ENCODE measurements at places on chromosomes 6 and 20. TPM values are rescaled to one million over a fixed set of nuclear protein-coding genes. Genes with fewer than 3 reads are reported as not detected.

DNA sequence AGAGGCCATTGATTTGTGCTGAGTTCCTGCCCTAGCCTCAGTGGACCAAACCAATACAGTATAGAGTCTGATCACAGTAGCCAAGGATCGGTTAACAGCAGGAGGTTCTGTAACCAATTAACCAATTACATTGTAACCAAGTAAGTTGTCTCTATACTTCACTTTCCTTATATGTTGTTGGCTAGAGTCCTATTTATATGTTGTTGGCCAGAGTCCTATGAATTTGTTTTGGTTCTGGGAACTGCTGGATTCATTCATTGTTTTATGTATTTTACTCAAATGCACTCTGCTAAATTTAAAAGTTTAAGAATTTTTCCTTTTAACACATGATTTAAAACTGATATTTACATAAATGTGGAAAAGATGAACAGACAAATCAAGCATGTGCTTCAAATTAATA, 597.4 kb upstream of the HS3ST5 start:
- no peak for DNase-seq

DNA sequence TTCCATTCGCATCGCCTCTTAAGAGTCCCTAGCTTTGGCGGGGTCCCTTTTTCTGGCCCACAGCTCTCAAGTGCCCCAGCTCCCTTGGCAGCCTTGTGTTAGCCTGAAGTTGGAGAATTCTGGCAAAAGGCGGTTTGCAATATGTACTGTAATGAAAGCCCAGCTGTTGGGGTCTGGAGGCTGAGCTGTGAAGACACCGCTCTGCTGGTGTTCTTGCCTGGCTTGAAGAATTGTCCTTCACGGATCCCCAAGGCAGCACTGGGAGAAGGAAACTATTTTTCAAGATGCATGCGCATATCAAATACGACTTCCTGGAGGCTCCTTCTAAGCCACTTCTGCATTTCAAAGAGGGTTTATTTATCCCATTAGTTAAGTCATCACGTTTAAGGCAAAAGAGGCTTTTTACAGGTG, 21.4 kb upstream of the CITED2 start:
- no peak for DNase-seq

GRCh38 chr6:119444642-119445557, 95.3 kb upstream of the MAN1A1 start:
- DNase-seq, result no peak

DNA sequence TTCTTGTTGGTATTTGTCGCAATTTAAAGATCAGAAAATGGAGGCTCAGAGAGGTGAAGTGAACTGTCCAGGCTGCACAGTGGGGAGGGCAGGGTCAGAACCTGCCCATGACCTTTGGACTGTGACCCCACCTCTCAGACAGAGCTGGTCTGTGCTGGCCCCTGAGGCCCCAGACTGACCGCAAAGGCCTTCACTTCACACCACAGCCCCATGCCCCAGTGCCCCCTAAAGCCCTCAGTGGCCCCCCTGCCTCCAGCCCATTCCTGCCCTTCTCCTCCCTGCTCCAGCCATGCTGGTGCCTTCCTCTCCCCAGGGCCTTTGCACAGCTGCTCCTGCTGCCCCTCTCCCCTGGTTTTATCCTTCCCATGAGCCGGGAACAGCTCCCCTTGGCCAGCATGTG, 9.4 kb upstream of the RBBP8NL start:
- DNase-seq, result no peak

DNA sequence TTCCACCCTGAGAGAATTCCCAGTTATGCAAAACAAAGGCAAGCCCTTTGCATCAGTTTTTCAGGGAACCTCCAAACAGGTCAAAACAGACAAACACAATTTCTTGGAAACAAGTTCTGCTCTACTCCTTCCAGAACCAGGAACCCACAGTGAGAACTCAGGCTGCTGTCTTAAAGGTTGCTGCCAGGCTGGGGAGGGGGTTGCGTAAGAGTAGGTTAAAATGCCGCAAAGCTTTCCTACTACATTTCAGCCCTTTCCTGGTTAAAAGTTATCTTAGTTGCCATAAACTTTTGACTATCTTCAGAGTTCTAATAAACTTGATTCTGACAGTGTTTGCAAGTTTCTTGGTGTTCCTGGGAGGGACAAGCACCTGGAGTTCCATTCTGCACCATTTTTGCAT, 33.8 kb downstream of the KPNA5 start:
- DNase-seq, result no peak

DNA sequence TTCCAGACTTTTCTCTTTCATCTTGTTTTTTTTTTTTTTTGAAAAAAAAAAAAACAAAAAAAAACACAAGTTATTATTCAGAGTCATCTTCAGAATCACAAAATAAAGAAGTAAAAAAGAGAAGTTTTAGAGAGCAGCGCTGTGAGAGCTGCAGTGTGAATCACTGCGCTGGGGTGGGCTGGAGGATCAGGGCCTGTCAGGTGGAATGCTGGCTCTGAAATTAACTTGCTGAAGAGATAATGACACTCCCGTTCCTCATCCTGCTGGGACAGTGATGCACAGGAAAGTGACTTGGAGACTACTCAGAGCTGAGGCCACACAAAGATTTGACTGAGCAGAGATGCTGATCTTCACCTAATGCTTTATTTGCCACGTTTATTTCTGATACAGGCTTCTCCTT, 42.7 kb upstream of the CLDN20 start:
- no peak for DNase-seq

DNA sequence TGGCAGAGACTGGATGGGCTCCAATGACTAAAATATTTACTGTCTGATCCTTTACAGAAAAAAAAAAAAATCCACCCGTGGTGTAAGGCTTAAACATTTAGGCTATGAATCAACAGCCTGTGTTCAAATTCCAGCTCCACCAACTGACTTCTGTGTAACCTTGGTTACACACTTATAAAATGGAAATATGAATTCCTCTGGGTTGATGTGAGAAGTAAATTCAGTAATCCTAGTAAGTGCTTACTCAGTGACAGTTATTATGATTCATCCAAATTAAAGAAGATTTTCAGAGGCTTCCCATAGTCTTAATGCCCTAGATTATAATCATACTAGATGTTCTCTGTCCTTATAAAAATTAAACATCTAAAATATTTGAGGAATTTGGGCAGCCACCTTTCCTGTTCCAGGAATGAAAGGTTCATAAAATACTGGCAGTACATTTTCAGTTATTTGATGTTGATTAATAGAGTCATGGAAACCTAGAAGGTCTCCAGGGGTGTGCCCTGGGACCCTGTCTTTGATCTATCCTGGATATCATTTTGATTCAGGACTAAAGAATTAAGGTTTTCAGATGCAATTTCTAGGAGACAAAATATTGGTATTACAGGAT, 180.3 kb upstream of the ZNF217 start:
- no peak for DNase-seq

GRCh38 chr6:104537180-104537579, 322.5 kb downstream of the HACE1 start:
- no peak for DNase-seq

- no peak for DNase-seq
Observed at GRCh38 chr6:76861403-76861802, 601.9 kb downstream of the HTR1B start.

DNA sequence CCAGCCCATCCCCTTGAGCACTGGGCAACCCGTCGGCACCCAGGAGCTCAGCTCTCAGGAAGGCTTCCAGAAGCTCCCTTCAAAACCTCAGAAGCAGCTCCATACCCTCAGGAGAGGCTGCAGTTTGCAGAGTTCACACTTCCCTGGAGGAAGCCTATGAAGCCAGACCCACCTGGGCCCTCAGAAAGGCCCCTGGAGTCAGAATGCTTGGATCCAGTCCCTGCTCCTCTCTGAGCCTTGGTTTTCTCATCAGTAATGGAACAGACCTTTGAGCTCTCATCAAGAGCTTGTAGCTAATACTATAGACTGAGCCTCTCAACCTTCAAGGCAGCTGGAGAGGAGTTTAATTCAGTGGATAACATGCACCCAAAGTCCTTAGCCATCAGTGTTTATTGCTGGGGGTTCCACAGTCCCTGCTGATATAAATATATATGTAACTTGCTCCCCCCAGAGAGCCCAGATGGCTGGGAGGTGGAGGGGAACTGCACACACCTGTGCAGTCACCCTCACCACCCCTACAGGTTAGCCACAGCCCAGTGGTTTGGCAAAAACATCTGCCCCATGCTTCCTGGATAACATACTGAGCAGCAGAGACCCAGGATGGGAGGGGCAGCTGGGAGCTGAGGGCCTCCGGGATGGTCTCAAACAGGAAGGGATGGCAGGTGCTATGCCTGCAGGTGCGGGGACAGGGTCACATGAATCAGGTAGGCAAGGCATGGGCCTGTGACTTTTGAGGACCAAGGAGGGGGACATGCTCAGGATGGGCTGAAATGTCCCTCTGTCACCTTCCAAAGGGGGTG, 120.1 kb downstream of the SNX5 start:
- no peak for DNase-seq

DNA sequence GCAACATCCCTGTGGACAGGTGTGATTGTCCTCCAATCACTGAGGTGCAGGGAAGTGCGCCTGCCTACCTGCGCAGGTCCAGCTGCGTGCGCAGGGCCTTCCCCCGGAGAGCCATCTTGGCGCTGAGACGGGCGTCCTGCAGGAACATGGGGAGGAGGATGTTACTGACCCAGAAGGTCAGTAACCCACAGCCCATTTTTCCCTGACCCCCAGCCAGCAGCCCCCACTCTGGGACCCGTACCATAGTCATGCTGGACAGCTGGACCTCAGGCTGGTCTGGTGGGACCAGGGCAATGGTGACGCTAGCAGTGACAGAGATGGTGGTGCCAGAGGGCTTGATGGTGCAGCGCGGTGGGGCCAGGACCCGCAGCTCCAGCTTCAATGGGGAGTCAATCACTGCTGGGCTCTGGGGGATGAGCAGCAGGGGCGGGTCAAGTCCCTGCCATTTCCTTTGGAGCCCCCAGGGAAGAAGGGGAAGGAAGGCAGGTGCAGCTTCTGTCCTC, 9.7 kb downstream of the PLTP start:
- no peak for DNase-seq

GRCh38 chr6:83707829-83708545, 914 bp downstream of the SNAP91 start:
- peak; percentile 32 for DNase-seq

GRCh38 chr6:169843110-169843509, 91.7 kb downstream of the ERMARD start:
- no peak for DNase-seq

DNA sequence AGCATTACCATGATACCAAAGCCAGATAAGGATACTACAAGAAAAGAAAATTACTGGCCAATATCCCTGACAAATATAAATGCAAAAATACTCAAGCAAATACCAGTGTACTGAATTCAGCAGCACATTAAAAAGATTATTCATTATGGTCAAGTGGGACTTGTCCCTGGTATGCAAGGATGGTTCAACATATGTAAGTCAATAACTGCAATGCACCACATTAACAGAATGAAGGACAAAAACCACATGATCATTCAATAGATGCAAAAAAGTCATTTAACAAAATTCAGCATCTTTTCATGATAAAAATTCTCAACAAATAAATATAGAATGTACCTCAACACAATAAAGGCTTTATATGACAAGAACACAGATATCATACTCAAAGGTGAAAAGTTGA, 9.1 kb upstream of the DEFB125 start:
- DNase-seq, result no peak

GRCh38 chr20:39318911-39319310, 356.8 kb downstream of the DHX35 start:
- DNase-seq, result no peak

GRCh38 chr6:147260091-147260490, 55.9 kb downstream of the STXBP5 start:
- no peak for DNase-seq

DNA sequence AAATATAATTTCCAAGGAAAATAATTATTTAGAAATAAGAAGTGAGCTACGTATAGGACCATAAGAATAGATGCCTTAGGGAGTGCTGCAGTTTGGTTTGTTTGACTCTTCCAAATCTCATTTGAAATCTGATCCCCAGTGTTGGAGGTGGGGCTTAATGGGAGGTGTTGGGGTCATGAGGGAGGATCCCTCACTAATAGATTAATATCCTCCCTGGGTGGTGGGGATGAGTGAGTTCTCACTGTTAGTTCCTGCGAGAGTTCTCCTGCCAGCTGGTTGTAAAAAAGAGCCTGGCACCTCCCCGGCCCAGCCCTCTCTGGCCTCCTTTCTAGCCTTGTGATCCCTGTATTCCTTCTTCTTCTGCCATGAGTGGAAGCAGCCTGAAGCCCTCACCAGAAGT, 69.3 kb downstream of the RCAN2 start:
- DNase-seq, result no peak

- no peak for DNase-seq
Observed at GRCh38 chr6:20483887-20484497, 50.3 kb upstream of the CDKAL1 start.

- DNase-seq, result no peak
Observed at GRCh38 chr6:1702580-1703051, 92.9 kb downstream of the FOXC1 start.

GRCh38 chr6:69735027-69735426, 61.8 kb downstream of the LMBRD1 start:
- no peak for DNase-seq

DNA sequence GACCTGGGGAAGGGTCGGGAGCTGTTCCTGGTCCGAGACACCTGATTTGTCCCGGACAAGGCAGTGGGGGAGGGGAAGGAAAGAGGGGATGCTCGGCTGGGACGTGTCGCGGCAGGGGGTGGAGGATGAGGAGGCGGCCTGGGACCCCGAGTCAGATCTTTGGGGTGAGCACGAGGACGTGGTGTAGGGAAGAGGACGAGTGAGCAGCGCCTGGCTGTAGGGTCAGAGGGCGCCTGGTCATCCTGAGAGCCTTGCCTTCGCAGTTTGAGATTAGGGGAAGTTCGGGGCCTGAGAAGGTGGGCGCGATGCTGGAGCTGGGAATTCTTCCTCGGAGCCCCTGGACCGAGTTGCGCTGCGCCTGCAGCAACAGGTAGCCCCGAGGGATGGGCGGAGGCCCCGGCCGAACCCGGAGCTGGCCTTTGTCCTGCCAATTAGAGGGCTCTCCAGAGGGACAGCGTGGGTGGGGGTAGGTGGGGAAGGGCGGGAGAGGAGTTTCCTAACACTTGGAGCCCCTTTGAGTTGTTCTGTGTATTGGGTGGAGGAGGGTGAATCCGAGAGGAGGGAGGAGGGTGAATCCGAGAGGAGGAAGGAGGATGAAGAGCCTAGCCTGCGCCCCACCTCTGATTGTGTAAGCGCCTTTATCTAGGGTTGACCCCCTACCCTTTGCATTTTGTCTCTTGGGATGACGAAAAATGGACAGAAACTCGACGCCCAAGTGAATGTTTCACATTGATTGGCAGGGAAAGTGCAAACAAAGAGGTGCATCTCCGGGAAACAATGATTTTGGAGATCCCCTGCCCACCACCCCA, 72.0 kb downstream of the SOX4 start:
- DNase-seq, result no peak

GSTA2 gene
- total RNA-seq, result not detected

PAX1 gene
- not detected for total RNA-seq

SLC17A1 gene
- total RNA-seq, result not detected

MICAL1 gene
- 27.0 TPM for total RNA-seq

TCP11 gene
- 0.86 TPM for total RNA-seq

RIPPLY2 gene
- 26.1 TPM for total RNA-seq

PPP1R3G gene
- 2.1 TPM for total RNA-seq

CCN6 gene
- not detected for total RNA-seq

SLC18B1 gene
- total RNA-seq, result 23.1 TPM
